ENCODE measurements at places on chromosomes 7 and 10. TPM values are rescaled to one million over a fixed set of nuclear protein-coding genes. Genes with fewer than 3 reads are reported as not detected.

Gene TMEM236
- 79.6 TPM for total RNA-seq

Gene CALML3
- not detected for total RNA-seq

Gene COL13A1
- total RNA-seq, result 8.2 TPM

Gene ZYX
- 51.1 TPM for total RNA-seq

Gene KCNIP2
- total RNA-seq, result 1.1 TPM

Gene ECD
- total RNA-seq, result 23.6 TPM

Gene NEUROD6
- total RNA-seq, result not detected

Gene CAV2
- 12.2 TPM for total RNA-seq

Gene TMEM184A
- total RNA-seq, result 85.5 TPM

DNA sequence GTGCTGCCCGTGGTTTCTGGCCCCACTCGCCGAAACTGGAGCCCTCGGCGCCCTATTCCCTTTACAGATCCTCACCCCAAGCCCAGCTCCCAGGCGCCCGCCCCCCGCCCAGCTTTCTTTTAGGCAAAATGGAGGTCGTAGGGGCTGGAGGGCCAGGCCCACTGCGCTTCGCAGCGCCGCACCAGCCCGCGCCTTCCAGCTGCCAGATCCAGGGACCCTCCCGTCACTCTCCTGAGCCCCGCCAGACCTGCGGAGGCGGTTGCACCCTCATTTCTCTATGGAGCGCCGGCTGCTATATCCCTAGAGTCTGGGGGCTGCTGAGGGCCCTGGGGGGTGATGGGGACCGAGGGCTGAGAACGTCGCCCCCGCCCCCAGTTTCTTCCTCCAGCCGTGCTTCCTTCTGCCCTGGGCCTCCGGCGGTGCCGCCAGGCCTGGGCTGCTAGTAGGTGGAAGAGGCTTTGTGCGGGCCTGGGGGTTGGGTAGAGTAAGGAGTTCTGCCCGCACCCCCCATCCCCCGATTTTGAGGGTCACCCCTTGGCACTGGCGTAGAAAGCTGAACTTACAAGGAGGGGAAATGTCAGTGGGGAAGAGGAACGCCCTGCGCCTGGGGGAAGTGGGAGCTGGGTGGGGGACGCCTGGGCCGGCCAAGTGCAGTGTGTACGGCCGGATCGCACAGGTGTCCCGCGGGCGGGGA, 1.0 kb downstream of the GNB2 start:
- DNase-seq, result peak; percentile 49

DNA sequence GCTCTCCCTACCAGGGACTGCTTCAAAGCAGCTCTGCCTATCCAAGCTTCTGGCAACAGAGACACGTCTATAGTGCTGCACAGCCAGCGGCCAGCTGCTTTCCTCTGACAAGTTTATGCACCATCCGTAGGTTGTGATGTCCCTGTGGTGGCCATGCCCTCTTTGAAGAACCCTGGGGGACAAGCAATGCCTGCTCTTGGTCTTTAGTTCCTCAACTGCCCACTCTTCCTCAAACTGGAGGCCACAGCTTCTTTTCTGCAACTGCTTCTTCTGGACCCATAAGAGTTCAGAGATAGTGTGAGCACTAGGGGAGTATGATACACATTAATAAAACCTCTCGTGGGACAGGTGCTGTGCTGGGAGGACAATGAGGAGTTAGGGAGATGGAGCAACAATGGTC, 164.9 kb downstream of the ELMO1 start:
- DNase-seq, result no peak

DNA sequence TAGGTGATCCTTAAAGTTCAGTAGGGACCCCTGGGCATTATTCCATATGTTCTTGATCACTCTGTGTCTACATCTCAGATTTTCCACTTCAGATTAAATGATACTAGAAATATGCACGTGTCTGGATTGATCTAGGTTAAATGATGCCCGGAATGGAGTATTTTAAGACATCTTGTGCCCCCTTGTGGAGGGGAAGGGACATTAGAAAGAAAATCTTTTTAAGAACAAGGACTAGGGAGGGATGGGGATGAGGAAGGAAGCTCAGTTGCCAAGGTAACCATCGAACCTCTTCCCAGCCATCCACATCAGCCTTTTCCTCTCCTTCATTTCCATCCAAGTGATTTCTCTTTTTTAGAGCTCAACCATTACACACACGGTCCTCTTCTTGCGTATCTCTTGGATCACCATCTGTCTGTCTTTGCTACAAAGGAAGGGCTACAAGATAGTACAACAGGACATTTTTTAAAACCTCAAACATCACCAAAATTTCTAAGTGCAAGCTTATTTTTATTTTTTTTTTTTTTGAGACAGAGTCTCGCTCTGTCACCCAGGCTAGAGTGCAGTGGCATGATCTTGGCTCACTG, 40.5 kb downstream of the PRSS2 start:
- DNase-seq, result no peak

GRCh38 chr7:46343802-46344201, 422.7 kb upstream of the IGFBP3 start:
- no peak for DNase-seq

GRCh38 chr10:102400076-102400475, 4.6 kb downstream of the NFKB2 start:
- DNase-seq, result no peak

DNA sequence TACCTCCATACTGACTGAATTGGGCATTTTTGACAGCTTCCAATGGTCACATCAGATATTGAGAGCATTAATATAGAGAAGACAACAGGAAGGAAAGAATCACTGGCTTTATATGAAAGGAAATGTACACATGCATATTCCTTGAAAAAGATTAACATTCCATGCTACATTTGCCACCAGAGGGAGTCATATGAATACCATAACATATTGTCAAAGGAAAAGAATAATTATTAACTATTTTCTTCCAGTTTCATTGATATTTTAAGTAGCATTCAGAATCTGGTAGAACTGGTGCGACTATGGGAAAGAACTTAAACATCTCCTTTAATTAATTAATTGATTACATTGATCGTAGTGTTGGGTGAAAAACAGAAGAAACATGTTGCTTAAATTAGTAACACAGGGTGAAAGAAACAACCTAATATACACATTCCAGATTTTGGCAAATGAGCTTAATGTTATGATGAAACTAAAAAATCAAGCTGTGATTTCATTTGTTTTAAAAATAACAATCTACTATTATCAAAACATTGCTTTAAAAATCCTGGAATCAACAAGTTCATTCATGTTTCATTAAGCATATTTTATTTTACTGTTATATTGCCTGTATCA, 71.5 kb downstream of the GPR85 start:
- no peak for DNase-seq

DNA sequence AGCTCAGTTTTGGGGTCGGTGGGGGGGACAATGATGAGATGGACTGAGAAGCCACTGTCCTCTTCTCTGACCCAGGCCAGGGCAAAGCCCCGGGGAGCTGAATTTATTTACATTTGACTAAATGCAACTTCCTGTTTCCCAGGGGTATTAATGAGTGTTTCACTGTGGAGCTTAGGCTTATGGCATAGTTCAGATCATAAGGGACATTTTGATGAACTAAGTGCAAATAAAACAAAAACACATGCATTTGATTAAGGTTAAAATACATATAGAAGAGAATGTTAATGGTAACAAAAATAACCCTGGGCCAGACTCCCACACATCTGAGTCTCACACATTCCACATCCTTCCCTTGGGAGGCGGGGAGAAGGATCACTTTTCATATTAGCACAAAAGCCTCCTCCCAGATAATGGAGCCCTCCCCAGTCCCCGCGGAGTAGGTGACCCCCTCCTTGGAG, 320.6 kb downstream of the FRMD4A start:
- DNase-seq, result no peak

GRCh38 chr7:64555046-64555445, 7.8 kb downstream of the ZNF680 start:
- no peak for DNase-seq

- DNase-seq, result no peak
Measured at GRCh38 chr7:47335557-47336471, 246.1 kb downstream of the TNS3 start.

DNA sequence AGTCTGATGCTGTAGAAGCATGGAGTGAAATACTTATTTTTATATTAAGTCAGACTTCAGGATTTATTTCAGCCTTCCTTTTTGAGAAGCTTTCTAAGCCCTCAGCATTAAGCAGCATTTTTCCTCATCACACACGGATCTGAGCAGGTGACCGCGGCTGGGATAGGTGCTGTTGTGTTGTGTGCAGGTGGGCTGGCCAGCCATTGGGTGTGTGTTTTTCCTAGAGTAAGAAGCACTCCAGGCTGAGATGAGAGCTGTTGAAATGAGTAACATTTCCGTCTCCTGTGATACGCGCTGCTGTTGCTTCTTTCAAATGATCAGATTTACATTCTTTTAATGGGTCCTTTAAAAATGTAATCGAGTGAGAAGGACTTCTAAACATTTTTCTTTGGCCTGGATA, 63.9 kb downstream of the INSYN2A start:
- no peak for DNase-seq

- no peak for DNase-seq
Measured at GRCh38 chr7:91767820-91768219, 112.7 kb downstream of the MTERF1 start.

DNA sequence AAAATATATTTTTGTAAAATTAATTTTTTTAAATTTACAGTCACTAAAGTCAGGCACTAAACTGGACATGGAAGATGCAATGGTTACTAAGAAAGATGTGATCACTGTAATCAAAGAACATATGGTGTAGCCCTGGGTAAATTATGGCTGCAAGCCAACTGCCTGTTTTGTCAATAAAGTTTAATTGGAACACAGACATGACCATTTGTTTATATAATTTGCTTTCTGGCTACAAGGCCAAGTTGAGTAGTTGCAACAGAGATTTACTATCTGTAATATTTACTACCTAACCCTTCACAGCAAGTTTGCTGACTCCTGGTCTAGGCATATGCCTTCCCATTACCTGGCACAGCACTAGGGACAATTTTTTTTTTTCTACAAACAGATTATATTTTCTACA, 448.9 kb downstream of the ADRA2A start:
- DNase-seq, result no peak

- no peak for DNase-seq
Measured at GRCh38 chr7:40885503-40885902, 750.7 kb downstream of the SUGCT start.

- no peak for DNase-seq
Measured at GRCh38 chr10:35927990-35928488, 285.9 kb upstream of the FZD8 start.

DNA sequence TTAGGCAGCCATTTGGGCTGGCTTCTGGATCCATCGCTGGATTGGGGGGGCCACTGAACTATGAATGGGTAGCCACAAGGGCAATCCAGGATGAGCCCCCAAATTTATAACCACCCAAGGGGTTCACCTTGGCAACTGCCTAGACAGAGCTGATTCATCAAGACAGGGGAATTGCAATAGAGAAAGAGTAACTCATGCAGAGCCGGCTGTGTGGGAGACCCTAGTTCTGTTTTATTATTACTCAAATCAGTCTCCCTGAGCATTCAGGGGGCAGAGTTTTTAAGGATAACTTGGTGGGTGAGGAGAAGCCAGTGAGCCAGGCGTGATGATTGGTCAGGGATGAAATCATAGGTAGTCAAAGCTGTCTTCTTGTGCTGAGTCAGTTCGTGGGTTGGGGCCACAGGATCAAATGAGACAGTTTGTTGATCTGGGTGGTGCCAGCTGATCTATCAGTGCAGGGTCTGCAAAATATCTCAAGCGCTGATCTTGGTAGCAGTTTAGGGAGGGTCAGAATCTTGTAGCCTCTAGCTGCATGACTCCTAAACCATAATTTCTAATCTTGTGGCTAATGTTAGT, 57.9 kb downstream of the DNAJB9 start:
- no peak for DNase-seq

DNA sequence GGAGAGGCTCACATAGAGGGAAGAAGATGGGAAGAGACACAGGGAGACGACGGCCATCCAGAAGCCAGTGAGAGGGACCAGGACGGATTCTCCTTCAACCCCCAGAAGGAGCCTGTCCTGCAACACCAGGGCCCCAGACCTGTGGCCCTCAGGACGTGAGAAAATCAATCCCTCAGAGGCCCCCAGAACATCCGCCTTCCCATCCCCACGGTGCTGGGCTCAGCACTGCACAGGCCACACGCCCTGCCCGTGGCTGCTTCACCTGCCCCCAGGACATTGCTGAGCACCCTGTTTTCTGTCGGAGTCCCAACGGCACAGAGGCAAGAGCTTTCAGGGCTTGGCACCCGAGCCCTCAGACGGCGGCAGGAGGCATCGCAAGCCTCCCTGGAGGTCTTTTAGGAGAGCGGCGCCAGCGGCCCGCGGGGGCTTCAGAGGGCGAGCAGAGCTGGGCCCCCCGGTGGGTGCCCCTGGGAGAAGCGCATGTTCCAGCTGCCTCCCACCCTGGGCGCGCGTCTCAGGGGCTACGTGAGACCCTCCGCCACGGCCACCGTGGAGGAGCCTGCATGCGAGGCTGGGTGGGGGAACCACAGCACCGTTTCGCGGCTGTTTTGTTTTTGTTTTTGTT, 42.8 kb downstream of the PDGFA start:
- no peak for DNase-seq

- no peak for DNase-seq
Measured at GRCh38 chr7:81260152-81260551, 341.3 kb upstream of the SEMA3C start.

DNA sequence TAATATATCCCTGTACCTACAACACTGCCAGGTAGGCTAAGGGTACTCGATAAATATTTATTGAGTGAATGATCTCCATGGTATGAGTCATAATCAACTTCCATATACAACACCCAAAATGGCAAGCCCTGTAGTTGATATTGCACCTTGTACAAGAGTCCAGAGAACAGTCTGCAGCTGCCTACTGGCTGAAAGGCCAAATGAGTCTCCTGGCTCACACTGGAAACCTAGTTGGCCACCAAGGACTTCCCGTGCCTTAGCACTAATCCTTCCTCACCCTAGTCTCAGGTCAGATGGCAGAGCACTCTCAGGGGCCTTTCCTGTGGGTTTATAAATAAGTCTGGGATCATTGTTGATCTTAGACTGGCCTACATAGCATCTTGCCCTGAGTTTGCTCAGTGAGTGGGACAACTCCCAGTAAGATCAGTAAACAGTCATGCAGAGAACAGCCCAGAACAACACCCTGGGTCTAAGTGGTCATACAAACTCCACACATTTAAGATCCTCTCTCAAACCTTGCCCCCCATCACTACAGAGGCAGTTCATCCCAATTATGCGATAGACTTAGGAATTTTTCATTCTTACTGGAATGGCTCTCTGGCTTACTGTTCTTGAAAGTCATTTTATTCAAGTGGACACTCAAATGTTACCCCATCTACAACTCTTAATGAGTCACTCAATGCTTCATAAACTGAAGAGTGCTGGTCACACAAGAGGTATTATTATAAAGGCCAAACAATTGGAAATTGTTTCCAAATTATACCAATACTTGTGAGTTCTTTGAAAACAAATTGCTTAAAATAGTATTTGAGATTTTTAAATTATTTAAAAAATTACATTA, 14.7 kb upstream of the SLC16A9 start:
- DNase-seq, result peak; percentile 37

- no peak for DNase-seq
Measured at GRCh38 chr7:89451911-89452310, 656.4 kb upstream of the TEX47 start.

GRCh38 chr7:40923626-40924025, 779.3 kb downstream of the INHBA start:
- no peak for DNase-seq
